ENCODE measurements at places on chromosomes 4 and X.

DNA sequence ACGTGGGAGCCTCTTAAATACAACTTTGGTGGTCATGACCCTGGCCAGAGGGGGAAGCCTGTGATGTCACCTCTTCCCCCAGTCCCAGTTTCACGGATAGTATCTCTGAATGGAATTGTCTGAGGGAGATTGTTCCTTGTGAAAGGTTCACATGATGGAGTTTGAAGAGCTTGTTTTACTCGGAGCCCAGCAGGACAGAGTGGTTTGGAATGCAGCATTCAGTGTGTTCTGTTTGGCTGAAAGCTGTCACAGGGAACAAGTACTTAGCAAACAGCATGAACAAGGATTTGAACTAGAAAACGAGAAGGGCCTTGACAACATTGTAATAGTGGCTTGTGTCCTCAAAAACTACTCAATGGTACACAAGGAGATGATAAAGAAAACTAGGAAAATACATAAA is 133.9 kb upstream of the CXorf66 start:
- DNase-seq, result no peak

DNA sequence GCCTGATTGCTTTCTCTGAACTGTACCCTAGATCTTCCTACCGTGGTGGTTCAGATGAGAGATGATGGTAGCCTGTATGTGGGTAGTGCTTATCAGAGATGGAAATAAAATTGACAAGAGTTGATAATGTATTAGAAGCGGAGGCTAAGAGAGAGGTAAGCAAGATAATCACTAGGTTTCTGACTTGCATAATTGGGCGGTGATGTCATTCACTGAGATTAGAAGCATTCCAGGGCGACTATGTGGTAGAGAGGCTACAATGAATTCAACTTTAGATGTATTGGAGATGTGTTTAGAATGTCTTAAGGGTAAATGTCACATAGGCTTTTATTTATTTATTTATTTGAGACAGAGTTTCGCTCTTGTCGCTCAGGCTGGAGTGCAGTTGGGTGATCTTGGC is 415 bp upstream of the TENM3 start:
- DNase-seq, result no peak

- no peak for DNase-seq
These were observed 22.8 kb downstream of the GPRIN3 start for GRCh38 chr4:89284828-89285227.

DNA sequence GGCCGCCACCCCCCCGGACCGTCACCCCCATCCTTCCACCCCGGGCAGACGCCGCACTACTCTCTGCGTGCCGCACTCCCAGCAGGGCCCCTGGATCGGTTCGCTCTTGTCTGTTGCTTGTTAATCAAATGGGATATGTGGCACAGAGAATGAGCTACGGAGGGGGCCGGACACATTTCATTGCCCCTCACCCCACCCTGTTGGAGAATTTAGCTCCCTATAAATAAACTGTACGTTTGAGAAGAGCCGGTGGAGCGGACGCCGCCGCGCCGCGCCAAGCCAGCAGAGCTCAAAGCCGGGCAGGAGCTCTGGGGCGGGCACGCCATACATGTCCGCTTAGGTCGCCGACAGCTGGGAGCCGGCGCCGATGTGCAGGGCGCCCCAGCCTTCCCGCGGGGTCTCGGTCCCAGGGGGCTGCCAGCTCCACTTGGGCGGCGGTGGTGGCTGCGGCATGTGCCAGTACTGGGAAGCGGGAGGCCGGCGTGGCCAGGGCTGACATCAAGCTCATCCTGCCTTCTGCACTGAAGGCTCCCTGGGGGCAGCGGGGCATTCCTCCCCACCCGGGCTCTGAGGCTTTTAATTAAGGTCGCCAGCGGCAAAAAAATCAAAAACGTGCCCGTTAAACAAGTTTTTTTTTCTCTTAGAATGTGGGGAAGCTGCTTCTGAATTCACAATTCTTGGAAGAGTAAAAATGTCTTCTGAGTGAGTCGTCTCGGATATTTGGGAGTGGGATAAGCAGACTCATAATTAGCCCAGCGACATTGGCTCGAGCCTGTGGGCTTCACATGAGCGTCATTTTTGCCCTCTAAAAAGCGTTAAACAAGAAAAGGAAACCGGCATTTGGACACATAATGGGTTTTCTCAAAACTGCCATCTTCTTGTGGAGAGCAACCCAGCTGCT is 1.1 kb upstream of the PCDH19 start:
- DNase-seq, result no peak

- DNase-seq, result no peak
These were observed 40.3 kb upstream of the CPLX1 start for GRCh38 chr4:866068-866760.

DNA sequence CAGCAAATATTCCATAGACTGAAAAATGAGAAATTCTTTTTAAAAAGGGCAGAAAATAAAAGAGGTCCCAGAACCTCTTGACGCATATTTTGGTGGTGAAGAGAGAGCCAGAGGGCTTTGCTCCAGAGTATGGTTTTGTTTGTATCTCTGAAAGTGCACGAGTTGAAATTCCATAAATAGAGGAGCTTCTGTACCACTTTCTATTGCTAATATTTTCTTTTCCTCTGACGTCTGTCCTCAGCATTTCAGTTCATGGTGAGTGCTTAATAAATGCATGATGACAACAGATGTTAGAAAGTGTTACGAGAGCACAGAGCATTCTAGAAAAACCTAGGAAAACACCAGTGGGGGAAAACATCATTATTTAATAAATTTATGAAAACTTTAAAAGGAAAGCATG is 145.6 kb downstream of the AMELX start:
- DNase-seq, result no peak

- no peak for DNase-seq
These were observed 13.3 kb downstream of the HNRNPD start for GRCh38 chr4:82360298-82361177.

DNA sequence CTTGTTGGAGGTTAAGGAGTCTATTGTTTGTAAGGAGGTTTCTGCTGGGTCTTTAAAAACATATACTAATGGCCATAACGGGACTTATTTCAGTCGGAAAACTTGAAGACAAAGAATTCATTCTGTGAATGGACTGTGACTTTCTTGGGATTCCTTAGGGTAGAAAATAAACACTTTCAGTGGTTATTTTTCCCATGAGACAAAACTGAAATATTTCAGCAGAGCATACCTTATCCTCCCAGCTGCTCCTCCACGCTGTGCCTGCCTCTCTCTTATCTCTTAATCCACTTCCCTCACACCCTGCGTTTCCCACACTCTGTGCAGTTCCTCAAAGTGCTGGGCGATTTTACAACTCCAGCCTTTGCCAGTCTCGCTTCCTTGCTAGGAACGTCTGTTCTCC is 47.1 kb upstream of the SORBS2 start:
- DNase-seq, result no peak

GRCh38 chr4:6239486-6239885 is 30.2 kb upstream of the WFS1 start:
- DNase-seq, result no peak

GRCh38 chr4:159497936-159498335 is 395.1 kb downstream of the RAPGEF2 start:
- DNase-seq, result no peak

GRCh38 chr4:165222651-165222994 is 15.3 kb downstream of the KLHL2 start:
- DNase-seq, result no peak

DNA sequence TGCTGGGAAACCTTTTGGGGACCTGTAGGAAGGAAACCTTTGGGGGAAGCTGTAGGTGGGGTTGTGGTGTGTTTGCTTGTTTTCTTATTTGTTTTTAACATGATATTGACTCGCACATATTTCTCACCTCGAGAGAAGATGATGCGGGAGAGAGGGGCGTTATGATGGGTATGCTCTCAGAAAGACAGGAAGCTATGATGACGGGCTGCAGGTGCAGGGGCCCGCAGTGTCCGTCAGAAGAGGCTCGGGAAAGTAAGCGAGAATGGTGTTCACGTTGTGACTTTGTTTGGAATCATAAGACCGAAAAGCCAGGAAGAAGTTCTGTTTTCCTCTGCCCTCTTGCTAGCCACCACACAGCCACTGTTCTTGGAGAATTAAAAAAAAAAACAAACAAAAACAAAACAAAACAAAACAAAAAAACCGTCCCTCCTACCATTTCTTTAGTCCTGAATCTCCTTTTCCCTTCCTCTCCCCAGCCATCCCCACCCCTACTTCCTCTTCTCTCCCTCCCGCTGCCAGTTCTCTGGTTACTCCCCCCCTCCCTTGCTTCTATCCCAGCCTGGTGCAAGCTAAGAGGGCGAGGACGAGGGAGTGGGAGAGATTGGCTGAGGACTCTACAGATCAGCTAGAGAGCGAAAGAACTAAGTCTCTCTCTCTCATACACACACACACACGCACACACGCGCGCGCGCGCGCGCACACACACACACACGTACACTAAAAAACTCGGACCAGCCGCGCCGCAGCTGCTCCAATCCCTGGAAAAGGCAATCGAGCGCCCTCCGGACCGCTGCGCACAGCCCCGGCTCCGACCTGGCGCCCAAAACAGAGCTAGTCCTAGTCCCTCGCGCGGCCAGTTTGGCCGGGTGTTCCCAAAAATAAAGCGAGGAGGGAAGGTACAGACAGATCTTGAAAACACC is at the start of gene BMP3:
TSS of gene BMP3 (plus strand) at position 648 of the 920 bp plus-strand sequence. CDS start 577 bp downstream, outside the sequence.
- DNase-seq, result no peak

DNA sequence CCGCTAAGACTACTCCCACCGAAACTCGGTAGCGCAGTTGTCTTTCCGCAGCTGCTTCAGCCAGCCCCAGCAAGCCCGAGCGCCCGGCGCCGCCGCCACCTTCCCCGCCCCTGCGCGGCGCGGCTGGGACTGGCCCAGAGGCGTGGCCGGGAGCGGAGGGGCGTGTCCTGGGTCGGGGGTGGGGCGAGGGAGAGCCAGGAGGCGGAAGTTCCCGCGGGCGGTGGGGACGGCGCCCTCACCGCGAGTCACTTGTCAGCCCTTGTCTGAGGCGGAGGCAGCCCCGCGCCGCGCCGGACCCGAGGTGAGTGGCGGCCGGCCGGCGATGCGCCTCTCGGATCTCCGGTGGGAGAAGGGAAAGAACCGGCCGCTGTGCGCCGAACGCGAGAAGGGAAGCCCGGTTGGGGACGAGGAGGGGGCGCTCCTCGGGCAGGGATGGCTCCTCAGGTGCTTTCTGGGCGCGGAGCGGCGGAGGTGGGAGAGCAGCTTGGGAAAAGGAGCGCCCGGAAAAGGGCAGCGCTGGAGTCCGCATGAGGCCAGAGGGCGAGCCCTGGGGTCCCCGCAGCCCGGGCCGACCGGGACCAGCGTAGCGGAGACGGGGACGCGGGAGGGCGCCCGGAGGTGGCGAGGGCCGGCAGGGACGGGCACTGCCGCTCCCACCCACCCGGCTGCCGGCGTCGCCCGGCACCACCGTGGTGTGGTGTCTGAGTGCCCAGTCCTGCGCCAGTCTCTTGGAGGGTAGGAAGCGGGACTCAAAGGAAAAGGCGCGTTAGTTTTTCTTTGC is at the start of gene PDLIM5:
TSS of gene PDLIM5 (plus strand) at position 248 of the 781 bp plus-strand sequence. CDS start 3,347 bp downstream, outside the sequence.
- DNase-seq, result peak; percentile 95

GRCh38 chr4:81445196-81445595 is 26.5 kb downstream of the RASGEF1B start:
- DNase-seq, result no peak

GRCh38 chr4:13378973-13379759 is 105.0 kb downstream of the RAB28 start:
- DNase-seq, result no peak

- DNase-seq, result no peak
These were observed 1779.1 kb downstream of the STIM2 start for GRCh38 chr4:28639747-28640146.

GRCh38 chr4:95627024-95627605 is 78.3 kb upstream of the UNC5C start:
- no peak for DNase-seq

DNA sequence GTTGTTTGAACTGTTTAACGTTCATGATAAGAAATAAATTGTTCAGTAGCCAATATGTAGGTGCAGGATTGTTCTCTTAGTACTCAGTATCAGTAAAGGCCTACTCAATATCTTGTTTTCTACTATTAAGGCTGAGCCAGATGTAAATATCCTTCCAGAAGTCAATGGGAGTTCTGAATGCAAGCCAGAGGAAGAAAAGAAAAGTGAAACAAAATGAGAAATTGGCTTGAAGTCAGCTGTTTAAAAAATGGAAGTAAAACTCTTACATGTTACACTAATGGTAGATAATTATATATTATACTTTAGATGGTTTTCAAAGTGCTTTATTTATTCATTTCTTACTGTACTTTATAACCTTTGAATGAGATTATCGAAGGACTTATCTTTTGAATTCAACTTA is 1417.9 kb downstream of the ADGRL3 start:
- DNase-seq, result no peak

DNA sequence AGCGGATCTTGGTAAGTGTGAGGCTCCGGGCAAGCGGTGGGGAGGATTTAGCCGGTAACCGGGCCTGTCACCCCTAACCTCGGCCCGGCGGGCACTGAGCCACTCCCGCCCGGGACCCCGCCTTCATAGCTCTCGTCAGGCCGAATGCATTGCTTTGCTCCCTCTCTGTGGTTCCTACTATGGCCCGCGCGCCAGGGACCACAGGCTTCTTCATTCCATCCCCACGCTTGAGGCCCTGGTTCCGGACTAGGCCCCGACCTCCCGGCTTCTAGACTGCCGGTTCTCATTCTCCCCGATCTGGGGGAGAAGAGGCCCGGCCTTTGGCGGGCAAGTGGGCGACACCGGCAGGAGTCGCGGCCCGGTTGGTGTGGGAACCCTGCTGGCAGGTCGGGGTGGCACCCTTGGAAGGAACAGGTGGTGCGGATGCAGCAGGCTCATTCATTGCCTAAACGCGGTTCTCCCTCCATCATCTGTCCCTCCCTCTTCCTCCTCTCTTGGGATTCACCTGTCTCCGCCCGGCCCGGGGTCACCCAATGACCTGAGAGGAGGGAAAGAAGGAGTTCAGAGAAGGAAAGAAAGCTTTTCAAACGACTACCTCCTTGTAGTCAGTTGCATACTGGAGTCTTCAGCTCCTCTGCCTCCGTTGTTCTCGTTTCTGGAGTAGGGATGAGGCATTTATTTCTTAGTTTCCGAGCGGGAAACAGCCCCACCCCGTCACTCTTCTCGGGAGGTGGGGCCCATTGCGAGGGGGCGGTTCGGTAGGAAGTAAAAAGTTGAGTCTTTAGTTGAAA is at the start of gene NDUFC1:
TSS of gene NDUFC1 (minus strand) at position 657 of the 791 bp plus-strand sequence. CDS start 6,679 bp downstream, outside the sequence.
- no peak for DNase-seq

- peak; percentile 88 for DNase-seq
These were observed 512 bp downstream of the NOP14 start for GRCh38 chr4:2962614-2963174.

- DNase-seq, result no peak
These were observed 310.5 kb upstream of the GIMD1 start for GRCh38 chr4:106679063-106679462.

- DNase-seq, result no peak
These were observed 23.9 kb downstream of the HTT start for GRCh38 chr4:3098346-3098745.

DNA sequence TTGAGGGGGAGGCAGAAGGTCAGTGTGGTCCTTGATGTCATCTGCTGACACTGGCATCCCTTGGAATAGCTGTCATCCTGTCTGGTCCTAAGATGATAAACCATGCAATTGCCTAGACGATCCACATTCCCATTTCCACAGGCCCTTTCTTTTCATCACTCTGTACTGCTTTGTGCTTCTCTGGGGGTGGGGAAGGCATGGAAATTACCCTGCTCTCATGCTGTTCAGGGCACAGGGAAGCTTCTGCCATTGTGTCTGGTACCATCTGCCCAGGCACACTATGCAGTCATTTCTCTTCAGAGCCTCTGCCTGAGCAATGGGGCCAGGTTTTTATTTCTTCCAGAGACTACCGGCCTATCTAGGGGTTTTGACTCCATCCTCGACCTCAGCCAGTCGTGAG is 49.7 kb upstream of the ELOVL6 start:
- no peak for DNase-seq

Data from vagina (tissue), 2 donors.